ENCODE measurements at places on chromosomes 13 and 19.

DNA sequence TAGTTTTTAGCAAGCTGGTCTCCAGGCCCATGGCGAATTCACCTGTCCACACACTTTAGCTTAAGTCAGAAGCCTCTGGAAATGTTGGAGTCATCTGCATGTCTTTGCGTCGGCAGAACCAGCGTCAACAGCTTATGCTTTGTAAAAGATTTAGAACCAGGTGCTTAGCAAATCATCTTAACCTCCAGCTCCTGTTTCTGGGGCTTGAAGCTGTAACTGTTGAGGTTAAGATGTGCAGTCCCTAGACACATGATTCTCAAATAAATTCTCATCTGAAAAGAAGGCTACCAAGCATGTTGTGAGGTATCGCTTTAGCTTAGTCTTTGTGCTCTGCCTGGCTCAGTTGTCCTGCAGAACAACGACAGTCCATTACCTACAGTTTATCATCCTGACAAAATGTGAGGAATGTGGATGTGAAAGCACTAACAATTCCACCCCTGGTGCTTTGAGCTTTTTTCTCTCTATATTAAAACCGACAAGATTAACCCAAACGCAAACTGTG, 4.4 kb downstream of the EFNB2 start:
- DNase-seq: peak; percentile 31

- DNase-seq: no peak
Observed at GRCh38 chr13:108615241-108615640, 14.2 kb upstream of the MYO16 start.

- no peak for DNase-seq
Observed at GRCh38 chr13:103926118-103926517, 859.9 kb upstream of the SLC10A2 start.

DNA sequence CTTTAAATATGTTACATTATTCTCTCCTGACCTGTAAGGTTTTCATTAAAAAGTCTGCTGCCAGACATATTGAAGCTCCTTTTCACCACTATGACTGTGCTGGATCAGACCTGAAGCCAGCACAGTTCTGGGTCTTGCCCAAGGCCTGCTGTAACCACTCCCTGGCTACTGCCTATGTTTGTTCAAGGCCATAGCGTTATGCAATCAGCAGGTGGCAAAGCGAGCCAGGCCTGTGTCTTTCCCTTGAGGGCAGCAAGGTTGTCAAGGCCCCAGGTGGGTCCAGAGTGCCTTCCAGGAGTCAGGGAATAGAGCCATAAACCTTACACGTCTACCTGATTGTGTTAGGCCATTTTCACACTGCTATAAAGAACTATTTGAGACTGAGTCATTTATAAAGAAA, 496.8 kb upstream of the PCDH9 start:
- DNase-seq: no peak

DNA sequence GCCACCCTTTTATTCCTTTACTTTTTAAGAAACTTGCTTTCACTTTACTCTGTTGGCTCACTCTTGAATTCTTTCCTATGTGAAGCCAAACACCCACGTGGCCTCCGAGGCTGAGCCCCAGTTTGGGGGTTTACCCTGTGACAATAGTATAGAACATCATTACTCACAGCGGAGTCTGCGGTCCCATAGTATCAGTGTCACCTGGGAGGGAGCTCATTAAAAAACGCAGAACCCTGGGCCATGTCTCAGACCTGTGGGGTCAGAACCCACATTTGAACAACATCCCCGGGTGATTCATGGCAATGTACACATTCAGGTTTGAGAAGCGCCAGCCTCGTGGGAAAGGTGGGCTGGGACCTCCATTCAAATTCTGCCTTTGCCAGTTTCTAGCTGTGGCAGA, 36.0 kb upstream of the UBL3 start:
- no peak for DNase-seq

- DNase-seq: no peak
Observed at GRCh38 chr19:3229346-3229743, 4.9 kb downstream of the CELF5 start.

DNA sequence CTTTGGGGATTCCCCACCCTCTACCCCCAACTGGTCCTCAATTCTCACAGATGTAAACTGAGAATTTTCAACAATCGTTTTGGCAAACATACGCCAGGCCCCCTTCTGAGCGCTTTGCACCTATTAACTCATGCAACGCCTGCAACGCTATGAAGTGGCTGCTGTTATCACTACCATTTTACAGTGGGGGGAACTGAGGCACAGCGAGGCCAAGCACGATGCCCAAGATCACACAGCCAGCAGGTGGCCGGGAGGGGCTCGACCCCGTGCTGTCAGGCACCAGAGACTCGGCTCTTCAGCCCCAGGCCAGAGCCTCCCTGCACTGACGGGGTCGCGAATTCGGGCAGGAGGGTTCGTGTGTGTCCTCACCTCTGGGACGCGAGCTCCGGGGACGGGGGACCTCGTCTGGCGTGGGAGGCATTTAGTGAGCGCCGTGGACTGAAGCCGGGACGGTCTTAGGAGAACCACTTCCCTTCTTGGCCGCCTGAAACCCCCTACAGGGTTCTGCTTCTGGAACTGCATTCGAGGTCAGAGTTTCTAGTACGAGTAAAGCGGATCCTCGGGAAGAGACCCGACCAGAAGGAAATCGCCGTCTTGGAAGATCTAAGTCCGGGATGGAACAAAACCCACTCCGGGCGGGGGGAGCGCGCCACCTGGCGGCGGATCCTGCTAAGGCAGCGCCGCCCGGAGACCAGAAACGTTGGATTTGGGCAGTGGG, 21.0 kb downstream of the ZNF114 start:
- DNase-seq: peak; percentile 89

- DNase-seq: peak; percentile 56
Observed at GRCh38 chr13:23510979-23511735, 59.1 kb upstream of the TNFRSF19 start.

- peak; percentile 67 for DNase-seq
Observed at GRCh38 chr19:48424694-48425219, 21.0 kb upstream of the GRWD1 start.

- no peak for DNase-seq
Observed at GRCh38 chr13:113088691-113089020, 16.9 kb upstream of the F7 start.

Data from astrocyte of the spinal cord (primary cell).